Lung (tissue), 17 donors: ENCODE measurements at places on chromosomes 2 and 18.
A peak's percentile ranks its signal among the peaks of the same experiment; 100 is the strongest.

GRCh38 chr2:224954980-224955379 lies 87.3 kb downstream of the DOCK10 start:
- H3K4me3 ChIP-seq, result no peak overlapping the region
- DNase-seq, result no peak
- no peaks in the 10 kb centered on the region for H3K36me3 ChIP-seq
- H3K4me1 ChIP-seq, result no peaks in the 10 kb centered on the region

DNA sequence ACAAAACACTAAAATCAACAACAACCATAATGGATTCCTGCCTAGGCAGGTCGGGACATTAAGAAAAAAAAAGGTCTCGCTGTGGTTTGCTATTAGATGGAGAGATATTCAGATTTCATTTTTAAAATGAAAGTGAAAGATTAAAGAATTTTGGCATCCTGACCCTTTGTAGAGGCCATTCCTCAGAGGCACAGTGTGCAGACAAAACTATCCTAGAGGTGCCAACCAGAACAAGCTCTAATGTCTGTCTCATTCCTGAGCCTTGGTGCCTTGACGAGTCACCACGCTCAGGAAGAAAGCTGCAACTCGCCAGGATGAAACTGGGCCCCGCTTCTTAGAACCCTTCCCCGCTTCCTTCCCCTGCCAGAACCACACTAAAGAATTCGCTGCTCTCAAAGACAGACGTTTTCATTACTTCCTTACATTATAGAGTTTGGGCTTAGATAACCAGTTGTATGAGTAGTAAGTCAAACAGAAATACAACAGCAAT lies 156.0 kb downstream of the TGIF1 start:
- no peaks in the 10 kb centered on the region for H3K27me3 ChIP-seq
- H3K4me3 ChIP-seq, result no peak overlapping the region
- H3K27ac ChIP-seq, result peak overlapping the region; percentile 79

DNA sequence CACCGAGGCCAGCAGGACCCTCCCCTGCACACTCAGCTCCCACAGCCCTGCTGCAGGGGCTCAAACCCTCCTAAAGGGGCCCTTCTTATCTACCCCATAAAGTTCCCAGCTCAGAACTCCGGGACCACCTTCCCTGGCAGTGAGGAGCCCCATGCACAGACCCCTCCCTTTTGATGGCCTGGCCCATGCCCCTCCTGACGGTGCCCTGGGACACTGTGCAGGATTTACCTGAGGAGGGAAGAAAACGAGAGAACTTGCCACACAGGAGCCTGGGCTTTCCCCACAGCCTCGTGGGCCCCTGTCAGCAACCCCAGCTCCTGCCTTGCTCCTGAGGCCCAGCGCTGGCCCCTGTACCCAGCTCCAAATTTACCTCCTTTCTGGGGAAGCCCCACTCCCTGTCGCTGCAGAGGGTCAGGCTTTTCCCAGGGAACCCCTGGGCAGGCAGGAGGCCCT lies 206.3 kb upstream of the SALL3 start:
- H3K27ac ChIP-seq, result no peak overlapping the region
- H3K27me3 ChIP-seq, result peaks cover 10% of the 10 kb centered on the region
- no peaks in the 10 kb centered on the region for H3K4me1 ChIP-seq
- DNase-seq, result no peak

- H3K27me3 ChIP-seq, result no peaks in the 10 kb centered on the region
- no peaks in the 10 kb centered on the region for H3K4me1 ChIP-seq
- H3K36me3 ChIP-seq, result no peaks in the 10 kb centered on the region
Observed at GRCh38 chr18:61196750-61197149, 136.5 kb upstream of the CDH20 start.

GRCh38 chr2:218284106-218284811 lies 8.0 kb downstream of the TMBIM1 start:
- H3K4me3 ChIP-seq, result no peak overlapping the region
- peak overlapping the region; percentile 96 for H3K27ac ChIP-seq
- no peaks in the 10 kb centered on the region for H3K36me3 ChIP-seq
- H3K4me1 ChIP-seq, result no peaks in the 10 kb centered on the region
- no peaks in the 10 kb centered on the region for H3K27me3 ChIP-seq

DNA sequence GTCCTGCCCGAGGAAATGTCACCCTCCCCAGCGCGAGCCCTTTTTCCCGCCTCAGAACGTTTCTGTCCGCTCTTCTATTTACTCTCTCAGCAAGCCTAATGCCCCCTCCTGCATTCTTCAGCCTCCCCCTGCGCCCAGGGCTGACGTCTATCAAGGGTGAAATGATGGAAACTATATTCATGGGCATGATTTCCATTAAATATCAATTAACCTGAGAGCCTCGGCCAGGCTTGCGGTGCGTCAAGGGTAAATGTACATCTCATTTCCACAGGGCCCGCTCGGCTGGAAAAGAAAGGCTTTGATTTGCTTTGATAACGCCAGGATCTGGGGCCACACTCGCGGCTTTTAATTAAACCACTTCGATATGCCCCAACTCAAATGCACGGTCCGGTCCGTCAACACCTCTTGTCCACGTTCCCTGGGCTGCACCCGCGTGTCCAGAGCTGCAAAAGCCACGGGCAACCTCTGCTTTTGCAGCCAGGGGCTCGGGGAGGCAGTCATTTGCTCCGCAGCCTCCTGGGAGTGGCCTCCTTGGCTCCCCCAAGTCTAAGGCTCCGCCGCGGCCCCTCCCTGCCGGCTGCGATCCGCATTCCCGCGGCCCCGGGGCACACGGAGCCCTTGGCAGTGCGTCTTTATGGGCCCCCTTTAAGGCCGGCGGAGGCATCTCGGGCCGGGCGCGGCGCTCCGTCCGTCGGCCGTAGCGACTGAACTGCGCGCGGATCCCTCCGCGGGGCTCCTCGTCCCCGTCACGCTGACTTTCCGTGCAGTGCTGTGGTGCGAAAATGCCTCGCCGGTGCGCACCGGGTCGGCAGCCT lies at the start of gene HOXD8:
Gene HOXD8, plus strand, starts transcription at position 724 of the 815 bp plus-strand sequence. CDS start 662 bp downstream, outside the sequence.
- H3K36me3 ChIP-seq, result no peaks in the 10 kb centered on the region
- no peak within 1 kb of the TSS for H3K4me3 ChIP-seq
- H3K27me3 ChIP-seq, result peaks cover 23% of the 10 kb centered on the region
- DNase-seq, result peak; percentile 76
- H3K4me1 ChIP-seq, result no peaks in the 10 kb centered on the region

- no peak overlapping the region for H3K27ac ChIP-seq
- no peak for DNase-seq
- no peaks in the 10 kb centered on the region for H3K4me1 ChIP-seq
- H3K36me3 ChIP-seq, result no peaks in the 10 kb centered on the region
- no peaks in the 10 kb centered on the region for H3K27me3 ChIP-seq
- H3K4me3 ChIP-seq, result no peak overlapping the region
Observed at GRCh38 chr2:160679686-160680085, 186.1 kb upstream of the RBMS1 start.

- H3K4me3 ChIP-seq, result no peak overlapping the region
- no peak overlapping the region for H3K27ac ChIP-seq
- peak; percentile 42 for DNase-seq
- no peaks in the 10 kb centered on the region for H3K27me3 ChIP-seq
Observed at GRCh38 chr2:96089356-96090195, 26.8 kb downstream of the ADRA2B start.

- no peaks in the 10 kb centered on the region for H3K27me3 ChIP-seq
- no peaks in the 10 kb centered on the region for H3K4me1 ChIP-seq
- no peak overlapping the region for H3K4me3 ChIP-seq
- H3K36me3 ChIP-seq, result no peaks in the 10 kb centered on the region
- no peak for DNase-seq
- H3K27ac ChIP-seq, result no peak overlapping the region
Observed at GRCh38 chr18:183769-184168, 25.4 kb downstream of the USP14 start.

GRCh38 chr2:223735659-223736244 lies 101.6 kb downstream of the AP1S3 start:
- no peak overlapping the region for H3K4me3 ChIP-seq
- no peaks in the 10 kb centered on the region for H3K36me3 ChIP-seq
- no peaks in the 10 kb centered on the region for H3K27me3 ChIP-seq
- H3K27ac ChIP-seq, result no peak overlapping the region
